Caco-2 (cell line): ENCODE measurements at places on chromosomes 3 and 15.

GRCh38 chr3:14791343-14791945 lies 27.3 kb upstream of the FGD5 start:
- peak; percentile 69 for DNase-seq

DNA sequence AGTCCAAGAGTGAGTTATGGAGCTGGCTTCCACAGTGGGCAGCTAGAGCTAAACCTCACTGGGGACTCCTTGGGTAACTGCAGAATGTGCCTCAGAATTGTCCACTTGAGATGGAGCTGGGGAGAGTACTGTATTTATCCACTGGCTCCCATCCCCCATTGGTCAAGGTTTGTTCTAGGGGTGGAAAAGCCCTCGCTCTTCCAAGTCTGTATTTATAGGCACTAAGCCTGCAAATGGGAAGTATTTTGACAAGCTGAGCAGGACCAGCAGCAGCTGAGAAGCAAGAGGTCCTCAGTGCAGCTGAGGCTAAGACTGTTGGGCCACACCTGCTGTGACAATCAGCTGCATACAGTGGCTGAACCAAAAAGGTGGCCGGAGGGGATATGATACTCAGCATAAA lies 5.8 kb downstream of the USP13 start:
- no peak for DNase-seq

DNA sequence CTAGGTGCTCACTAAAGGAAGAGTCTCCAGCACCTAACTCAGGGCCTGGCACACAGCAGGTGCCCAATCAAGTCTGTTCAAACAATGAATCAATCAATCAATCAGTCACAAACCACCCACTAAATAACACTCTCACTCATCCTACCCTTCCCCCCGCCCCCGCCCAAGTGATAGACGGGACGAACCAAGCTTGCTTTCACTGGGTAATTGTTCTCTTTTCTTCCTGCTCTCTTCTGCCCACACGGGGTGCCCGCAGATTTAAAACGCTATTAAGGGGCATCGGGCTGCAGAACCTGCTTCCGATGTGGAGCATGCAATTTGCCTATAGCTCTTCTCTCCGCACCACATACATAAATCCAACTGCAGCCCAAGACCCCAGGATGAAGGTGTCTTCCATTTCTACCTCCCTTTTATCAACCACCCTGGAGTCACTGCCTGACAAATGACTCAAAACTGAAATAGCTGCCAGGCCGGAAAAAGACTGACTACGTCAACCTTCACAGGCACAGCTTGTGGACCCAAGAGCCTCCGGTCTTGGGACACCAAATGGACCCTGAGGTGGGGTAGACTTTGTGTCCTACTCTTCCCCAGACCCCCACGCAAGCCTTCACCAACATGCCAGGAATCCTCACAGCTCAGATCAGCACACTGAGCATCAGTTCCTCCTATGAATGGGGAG lies 1.7 kb downstream of the KLHL25 start:
- no peak for DNase-seq

- no peak for DNase-seq
Measured at GRCh38 chr3:48215876-48216275, 7.4 kb upstream of the CAMP start.

DNA sequence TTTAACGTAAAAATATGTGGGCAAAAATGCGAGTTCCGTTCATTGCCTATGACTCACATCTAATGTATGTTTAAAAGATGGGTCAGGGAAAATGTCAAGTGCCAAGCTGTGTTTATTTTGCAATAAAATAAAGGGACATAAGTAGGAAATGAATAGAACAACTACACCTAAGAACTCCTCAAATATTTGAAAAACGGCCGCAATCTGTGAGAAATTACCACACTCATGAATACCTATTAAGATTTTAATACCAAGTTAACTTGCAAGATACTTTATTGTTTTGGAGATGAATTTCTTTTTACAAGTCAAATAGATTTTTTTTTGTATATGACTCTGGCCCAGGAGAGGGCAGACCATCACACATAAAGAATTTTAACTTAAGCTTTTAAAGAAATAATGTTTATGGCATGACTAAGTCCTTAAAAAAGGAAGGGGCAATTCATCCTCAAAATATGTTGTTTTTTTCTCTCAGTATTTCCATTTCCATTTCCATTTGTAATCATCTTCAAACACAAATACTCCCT lies 152.7 kb downstream of the SUCNR1 start:
- peak; percentile 11 for DNase-seq
